CD4-positive, alpha-beta T cell treated with Interleukin-4 for 1 hour (primary cell): ENCODE measurements at places on chromosomes 2 and 18.

DNA sequence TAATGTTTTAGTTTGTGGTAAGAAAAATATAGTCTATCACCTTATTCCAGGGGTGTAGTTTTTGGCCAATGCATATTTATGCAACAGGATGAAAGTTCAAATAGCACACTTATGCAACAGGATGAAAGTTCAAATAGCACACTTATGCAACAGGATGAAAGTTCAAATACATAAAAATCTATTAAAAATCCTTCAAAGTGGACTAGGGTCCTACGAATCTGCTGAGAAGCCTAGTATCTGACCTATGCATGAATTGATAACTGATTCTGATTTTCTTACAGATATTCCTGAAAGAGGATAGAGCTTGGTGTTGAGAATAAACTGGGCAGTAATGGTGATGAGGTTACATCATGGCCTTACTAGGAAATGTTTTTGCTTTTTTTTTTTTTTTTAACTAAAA, 2.8 kb downstream of the PECR start:
- DNase-seq, result no peak

DNA sequence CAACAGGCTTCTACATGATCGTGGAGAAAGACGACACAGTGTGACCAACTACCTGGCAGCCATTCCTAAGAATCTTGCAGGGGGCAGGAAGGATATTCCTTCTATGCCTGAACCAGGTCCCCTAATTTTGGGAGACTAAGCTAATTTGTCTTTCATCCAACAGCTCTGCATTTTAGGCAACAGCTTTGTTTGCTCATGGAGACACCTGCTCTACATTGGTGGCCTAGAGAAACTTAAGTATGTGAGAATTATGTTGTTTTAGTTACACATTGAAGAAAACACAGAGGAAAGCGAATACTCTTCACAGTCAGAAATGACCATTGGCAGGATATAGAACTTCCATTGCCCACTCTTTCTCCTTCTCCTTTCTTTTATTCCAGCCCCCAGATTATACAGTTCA, 75.2 kb downstream of the ASXL3 start:
- DNase-seq, result no peak

- DNase-seq, result no peak
Measured at GRCh38 chr18:50117863-50118262, 77.1 kb downstream of the MYO5B start.

DNA sequence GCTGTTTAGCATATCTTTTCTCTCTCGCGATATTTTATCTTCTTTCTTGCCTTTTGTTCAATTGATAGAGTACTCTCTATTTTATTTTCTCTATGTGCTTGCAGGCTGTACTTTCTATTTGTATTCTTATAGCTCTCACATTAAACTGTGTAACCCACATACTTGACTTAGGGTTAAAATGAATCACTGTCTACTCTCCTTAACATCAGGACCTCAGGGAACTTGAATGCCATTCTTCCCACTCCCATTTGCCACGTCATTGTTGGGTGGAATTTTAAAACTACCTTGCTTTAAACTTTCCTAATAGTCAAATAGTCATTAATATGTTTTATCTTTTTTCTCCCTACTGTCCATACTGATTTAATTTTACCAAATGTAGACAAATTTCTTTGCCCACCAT, 269.7 kb downstream of the ALPK2 start:
- no peak for DNase-seq

DNA sequence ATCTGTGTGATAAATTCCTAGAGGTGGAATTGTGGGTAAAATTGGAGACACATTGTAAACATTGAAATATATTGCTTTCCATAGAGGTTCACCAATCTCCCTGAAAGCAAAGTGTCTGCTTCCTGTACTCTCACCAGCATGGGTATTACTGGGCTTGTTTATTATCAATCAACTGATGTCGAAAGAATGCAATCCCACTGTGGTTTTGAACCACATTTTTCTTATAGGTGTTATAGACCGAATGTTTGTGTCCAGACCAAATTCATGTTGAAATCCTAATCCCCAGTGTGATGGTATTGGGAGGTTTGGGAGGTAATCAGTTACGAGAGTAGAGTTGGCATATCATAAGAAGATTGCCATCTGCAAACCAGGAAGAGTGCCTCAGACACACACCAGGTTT, 1212.4 kb downstream of the LRP1B start:
- DNase-seq, result no peak

DNA sequence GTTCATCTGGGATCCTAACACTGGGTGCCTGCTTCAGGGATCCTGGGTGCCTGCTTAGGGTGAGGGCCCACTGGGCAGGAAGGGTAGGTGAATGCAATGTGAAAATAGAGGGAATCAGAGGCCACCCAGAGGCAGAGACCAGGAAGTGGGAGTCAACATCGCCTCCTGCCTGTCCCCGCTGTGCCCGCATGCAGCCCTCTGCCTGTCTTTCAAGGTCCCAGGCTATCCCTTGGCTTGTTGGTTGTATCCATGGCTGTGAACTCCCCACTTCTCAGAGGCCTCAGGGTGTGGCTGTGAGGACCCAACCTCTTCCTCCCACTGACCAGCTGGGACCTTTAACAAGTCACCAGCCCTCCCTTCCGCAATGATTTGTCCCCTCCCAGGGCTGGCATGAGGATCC, 26.5 kb downstream of the PSD4 start:
- DNase-seq, result no peak

GRCh38 chr2:54909001-54909400, 141.2 kb downstream of the RTN4 start:
- no peak for DNase-seq

- no peak for DNase-seq
Measured at GRCh38 chr2:176206136-176206535, 17.7 kb downstream of the HOXD1 start.

DNA sequence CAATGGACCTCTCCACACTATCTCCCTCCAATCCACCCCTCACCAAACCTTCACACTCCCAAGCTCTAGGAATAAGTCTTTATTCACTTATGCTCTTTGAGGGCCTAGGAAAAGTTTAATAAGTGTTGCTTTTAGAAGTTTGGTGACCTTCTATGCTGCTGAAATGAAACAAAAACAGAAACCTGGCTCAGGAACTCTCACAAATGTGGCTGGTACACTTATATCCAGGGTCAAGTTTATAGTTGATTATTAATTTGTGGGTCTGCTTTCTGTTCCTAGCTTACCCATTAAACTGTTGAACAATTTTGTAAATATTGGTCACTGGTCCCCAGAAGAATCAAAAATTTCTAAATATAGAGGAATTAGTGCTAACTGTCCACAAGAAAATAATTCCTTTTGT, 14.2 kb upstream of the ANKRD44 start:
- DNase-seq, result no peak

DNA sequence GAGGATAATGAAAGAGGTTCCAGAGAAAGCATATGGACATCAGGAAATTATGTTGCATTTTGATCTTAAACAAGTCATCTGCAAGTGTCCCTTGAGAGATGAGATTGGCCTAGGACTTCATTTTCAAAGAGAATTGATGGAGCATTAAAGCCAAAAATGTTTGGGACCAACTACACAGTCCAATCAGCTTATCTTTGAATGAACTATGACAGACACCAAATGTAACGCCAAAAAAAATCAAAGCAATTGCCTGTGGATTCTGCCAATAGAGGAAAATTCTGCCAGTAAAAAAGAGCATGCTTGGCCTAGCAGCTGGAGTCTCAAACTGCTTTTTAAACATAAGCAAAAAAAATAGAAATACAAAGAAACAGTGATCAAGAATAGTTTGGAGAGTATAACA, 594.5 kb upstream of the CHAC2 start:
- DNase-seq, result no peak

GRCh38 chr2:139518321-139518720, 738.1 kb upstream of the NXPH2 start:
- no peak for DNase-seq

- DNase-seq, result peak; percentile 69
Measured at GRCh38 chr2:148021059-148021861, at the start of gene MBD5. MBD5 (plus strand) TSS chr2:148021091.

- DNase-seq, result no peak
Measured at GRCh38 chr2:222404151-222404905, 20.0 kb upstream of the SGPP2 start.

DNA sequence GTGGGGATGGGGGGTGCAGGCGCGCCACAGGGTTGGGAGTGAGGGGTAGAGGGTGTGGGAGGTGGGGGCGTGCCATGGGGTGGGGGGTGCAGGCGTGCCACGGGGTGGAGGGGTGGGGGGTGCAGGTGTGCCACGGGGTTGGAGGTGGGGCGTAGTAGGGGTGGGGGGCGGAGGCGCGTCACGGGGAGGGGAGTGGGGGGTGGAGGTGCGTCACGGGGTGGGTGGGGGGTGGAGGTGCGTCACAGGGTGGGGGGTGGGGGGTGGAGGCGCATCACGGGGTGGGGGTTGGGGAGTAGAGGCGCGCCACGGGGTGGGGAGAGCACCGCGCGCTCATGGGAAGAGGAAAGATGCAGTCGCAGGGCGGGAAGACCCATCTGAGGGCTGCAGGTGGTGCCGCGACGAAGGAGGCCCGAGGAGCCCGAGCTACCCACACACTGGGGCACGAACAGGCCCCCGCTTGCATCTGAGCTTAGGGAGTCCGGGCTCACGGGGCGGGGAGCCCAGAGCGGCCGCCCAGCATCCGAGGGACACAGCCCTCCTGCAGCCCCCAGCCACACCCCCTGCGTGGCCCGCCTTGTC, 37.5 kb downstream of the SNED1 start:
- peak; percentile 49 for DNase-seq

- no peak for DNase-seq
Measured at GRCh38 chr2:208129744-208130711, at the start of gene CRYGC. CRYGC (minus strand) TSS chr2:208129828; CDS start chr2:208129792, 36 bp downstream.

DNA sequence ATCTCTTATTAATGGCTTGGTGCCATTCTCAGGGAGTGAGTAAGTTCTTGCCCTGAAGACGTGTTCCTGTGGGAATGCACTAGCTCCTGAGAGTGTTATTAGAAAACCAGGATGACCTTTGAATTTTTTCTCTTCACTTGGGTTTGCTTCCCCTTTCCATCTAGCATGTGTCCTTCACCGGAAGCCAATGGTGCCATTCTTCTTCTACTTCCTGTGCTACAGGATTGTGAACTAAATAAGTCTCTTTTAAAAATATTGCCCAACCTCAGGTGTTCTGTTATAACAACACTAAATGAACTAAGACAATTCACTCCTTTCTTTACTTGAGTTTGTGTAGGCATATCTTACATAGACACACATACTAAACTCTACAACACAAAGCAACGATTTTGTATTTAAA, 447.0 kb downstream of the SOX11 start:
- DNase-seq, result no peak

GRCh38 chr18:48527461-48527860, 11.4 kb upstream of the CTIF start:
- DNase-seq, result no peak

GRCh38 chr2:39620067-39620466, 45.6 kb upstream of the TMEM178A start:
- DNase-seq, result peak; percentile 8

GRCh38 chr18:49646873-49647272, 85.0 kb downstream of the LIPG start:
- DNase-seq, result no peak

DNA sequence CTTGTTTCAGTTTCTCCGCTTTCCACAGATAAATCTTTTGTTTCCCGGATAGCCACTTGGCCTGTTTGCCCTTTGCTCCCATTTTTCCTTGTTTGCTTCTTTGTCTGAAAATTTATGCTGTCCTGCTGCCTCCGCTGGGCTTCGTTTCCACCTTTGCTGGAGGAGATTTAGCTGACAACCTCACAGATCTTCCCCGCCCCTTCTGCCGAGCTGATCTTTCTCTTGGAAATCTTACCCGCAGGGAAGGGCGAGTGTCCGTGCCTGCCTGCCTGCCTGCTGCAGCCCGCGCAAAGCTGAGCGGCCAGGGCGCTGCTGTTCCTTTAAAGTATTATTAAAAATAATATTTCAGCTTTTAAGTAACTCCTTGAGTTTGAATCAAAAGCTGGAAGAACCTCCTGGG, 1.4 kb upstream of the XRCC5 start:
- no peak for DNase-seq

DNA sequence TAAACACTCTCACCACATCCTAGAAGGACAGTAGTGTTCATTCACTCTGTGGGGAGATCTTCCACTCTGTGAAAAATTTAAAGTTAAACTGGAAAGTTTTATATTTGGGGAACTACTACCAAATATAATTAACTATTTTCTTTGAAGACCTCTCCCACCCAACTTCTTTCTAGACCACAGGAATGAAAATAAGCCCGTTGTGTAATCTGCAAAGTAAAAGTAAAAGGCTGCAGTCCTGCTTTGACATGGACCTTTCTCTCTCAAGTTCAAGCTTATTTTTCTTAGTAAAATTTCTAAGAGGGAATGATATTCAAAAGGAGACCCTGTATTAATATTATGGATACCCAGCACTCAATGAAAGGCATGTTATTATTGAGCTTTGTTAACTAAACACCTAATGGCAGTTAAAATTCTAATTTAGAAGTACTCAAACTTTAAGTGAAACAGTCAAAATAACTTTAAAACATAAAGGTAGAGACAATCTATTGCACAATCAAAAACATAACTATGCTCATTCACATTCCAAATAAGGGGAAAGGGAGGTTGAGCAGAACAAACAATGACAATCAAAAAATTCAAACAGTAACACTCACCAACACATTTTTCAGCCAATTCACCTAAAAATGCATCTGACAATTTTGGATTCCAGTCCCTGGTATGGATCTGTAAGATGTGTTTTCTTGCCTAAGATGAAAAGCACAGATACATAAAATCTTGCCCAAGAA, 98.5 kb downstream of the ATAD2B start:
- DNase-seq, result no peak

DNA sequence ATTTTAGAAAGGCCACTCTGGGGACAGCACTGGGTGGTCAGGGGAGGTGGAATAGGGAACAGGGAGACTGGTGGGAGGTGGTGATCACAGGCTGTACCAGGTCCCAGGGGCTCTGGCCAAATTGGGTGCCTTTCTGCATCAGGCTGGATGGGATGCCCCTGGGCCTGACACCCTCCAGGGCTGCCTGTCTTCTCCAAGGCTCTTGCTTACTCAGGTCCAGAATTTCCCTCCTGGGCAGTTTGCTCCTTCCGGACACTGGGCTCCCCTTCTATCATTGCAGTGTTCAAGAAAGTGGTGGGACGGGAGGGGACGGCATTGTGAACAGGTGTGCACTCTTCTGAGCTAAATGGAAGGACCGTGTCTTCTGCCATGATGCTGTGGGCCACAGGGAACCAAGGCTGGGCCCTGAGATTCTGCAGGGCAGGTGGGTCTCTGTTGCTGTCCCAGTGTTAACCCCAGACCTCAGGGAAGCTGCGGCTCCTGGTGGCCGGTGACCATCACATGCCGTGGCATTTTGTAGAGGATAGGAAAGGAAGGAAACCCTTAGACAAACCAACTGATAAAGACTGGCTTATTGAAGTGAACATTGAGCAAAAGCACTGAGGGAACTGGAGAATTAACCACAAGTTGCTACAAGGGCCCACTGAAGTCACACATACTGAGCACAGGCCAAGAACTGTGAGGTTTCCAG, 93.7 kb upstream of the HS6ST1 start:
- no peak for DNase-seq

DNA sequence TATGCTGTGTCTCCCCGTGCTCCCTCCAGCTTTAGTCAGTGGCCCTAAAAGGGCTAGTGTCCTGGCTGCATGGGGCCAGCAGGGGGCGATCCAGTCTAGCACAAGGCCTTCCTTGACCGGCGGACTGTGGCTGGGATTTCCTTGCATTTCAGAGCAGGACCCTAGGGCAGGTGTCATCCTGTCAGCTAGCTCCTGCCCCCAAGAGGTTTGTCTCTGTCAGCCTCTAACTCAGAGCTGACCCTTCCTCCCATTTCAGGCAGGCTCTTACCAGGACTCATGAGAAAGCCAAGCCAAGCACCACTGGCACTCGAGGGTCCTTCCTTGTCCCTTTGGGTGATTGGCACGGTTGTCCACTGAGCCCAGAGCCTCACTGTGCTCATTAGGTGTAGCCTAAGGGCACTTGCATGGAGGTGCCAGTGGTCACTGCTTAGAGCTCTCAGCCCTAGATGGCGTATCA, 140.3 kb downstream of the RPIA start:
- peak; percentile 73 for DNase-seq
